ENCODE measurements at places on chromosomes 3 and 15. TPM values are rescaled to one million over a fixed set of nuclear protein-coding genes. Genes with fewer than 3 reads are reported as not detected.

DNA sequence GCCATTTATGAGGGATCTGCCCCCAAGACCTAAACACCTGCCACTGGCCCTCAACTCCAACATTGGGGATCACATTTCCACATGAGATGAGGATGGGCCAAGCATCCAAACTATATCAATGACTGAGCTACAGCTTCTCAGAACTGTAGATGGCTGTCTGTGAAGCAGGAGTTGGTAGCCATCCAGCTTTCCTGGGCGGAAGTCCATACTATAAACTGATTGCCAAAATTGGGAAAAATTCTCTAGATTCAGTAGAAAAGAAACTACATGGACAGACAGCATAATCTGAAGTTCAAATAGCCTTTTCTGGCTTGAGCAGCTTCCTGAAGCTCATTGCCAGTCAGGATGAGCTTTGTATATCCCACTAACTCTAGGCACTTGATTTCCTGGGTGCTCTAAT lies 214.7 kb upstream of the ZBTB20 start:
- DNase-seq, result no peak

- DNase-seq, result no peak
Measured at GRCh38 chr3:105238367-105238766, 128.3 kb upstream of the ALCAM start.

IGF1R gene
- polyA plus RNA-seq, result 6.5 TPM

- DNase-seq, result peak; percentile 63
Measured at GRCh38 chr3:125585595-125586223, 9.6 kb downstream of the OSBPL11 start.

DNA sequence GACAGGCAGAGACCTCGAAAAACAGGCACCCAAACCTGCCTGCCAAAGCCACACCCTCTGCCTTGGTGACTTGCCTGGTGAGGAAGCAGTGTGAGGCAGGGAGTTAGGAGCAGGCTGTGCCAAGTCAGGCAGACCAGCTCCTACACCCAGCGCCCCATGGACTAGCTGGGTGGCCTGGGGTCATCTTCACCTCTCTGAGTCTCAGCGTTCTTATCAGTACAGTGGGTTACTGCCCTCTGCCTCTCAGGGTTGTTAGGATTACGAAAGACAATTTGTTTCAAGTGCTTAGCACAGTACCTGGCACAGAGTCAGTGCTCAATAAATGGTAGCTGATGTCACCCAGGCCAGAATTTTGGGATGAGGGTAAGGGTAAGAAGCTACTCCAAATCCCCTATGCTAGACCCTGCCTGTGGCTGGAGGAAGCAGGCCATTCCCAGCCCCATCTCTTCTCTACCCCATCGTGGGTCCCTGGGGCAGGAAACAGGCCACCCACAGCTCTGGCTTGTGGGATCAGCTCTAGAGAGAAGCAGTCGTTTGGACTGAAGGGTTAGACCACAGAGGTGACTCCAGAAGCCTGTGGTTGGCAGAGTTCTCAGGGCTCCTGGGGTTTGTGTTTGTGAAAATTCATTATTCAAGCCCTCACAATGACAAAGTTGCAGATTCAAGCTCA lies 10.1 kb downstream of the SLC51B start:
- no peak for DNase-seq

GRCh38 chr3:178159691-178160220 lies 376.5 kb upstream of the KCNMB2 start:
- no peak for DNase-seq
